ENCODE measurements at places on chromosomes 4 and X.

DNA sequence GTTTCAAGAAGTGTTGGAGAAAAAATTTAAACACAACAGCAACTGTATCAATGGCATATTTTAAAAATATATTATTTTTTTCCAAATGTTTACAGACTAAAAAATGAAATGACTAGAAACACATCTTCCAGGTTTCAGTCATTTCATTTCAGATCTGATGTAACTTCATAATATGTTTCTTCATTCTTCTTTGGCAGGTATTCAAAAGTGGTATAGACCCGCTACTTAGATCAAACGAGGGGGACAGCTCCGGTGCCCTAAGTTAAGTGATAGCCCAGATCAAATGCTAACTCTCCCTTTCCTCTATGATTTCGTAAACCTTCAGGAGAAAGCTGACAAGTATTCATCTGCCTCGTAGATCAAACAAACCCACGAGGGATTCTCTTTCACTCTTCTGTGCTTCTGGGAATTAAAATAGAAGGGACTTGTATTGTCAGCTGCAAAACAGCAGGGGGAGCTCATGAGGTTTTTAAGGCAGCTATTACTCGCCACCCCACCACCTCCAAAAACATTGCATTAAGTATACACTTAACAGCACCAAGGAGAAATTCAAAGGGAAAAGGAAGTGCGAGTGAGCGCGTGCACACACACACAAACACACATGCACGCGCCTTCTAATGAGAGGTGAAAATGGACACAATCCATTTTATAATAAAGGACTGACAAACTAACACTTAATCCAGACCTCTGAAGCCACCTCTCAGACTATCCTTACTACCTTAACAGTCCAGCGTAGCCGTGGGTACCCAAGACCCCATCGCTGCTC is 21.4 kb downstream of the HELT start:
- peak; percentile 55 for DNase-seq

DNA sequence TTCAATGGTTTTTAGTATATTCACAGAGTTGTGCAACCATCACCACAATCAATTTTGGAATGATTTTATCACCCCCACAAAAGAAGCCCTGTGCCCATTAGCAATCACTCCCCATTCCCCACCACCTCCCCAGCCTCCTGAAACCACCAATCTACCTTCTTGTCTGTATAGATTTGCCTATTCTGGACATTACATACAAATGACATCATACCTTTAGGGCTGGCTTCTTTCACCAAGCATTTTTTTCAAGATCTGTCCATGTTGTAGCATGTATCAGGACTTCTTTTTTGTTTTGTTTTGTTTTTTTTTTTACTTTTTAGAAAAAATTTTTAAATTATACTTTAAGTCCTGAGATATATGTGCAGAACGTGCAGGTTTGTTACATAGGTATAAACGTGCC is 108.1 kb downstream of the RTL9 start:
- no peak for DNase-seq

- peak; percentile 38 for DNase-seq
Measured at GRCh38 chrX:28586286-28586685, 960 bp upstream of the IL1RAPL1 start.

GRCh38 chrX:11864171-11864570 is 106.1 kb downstream of the MSL3 start:
- DNase-seq, result no peak

- no peak for DNase-seq
Measured at GRCh38 chr4:87540146-87541058, 11.2 kb upstream of the SPARCL1 start.

GRCh38 chr4:54498661-54499111 is 159.1 kb upstream of the KIT start:
- DNase-seq, result no peak

DNA sequence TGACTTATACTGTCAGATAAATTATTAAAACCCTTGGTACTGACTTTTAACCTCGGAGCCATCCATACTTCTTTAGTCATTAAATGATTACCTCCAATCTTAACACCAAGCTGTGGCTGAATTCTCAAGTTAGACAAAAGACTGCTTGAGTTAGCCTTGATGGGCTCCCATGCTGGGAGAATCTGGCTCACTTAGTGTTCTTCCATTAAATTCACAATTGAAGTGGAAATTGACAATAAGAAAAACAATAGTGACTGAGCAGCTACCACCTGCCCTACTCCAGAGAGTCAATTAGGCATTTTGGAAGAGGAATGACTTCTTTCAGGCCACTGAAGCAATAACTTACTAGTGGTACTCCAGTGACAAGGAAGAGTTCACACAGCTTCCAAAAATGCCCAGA is 503.0 kb upstream of the CPXCR1 start:
- no peak for DNase-seq

DNA sequence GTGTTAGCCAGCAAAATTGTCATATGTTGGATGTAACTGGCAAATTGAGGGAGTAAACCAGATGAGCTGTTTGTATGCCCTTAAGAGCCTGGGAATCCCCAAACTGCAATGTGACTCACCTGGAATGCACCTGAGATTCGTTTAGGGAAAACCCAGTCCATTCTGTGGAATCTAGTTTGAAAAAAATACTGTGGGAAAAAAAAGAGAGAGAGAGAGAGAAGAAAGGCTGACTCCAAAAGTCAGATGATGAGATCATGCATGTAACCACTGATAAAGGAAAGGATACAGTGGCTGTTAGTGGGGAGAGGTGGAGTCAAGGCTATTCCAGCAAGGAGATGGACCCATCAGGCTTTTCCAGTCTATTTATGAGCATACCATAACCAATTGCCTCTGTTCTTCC is 48.5 kb downstream of the SLC9A7 start:
- DNase-seq, result no peak

Data from neural crest cell (in vitro differentiated cells).